ENCODE measurements at places on chromosomes 2 and 18.

- DNase-seq: no peak
Observed at GRCh38 chr2:168137510-168138180, 109.8 kb downstream of the STK39 start.

- no peak for DNase-seq
Observed at GRCh38 chr2:9879455-9880194, 36.4 kb downstream of the TAF1B start.

GRCh38 chr2:157055660-157056199 lies 201.8 kb upstream of the GALNT5 start:
- no peak for DNase-seq

DNA sequence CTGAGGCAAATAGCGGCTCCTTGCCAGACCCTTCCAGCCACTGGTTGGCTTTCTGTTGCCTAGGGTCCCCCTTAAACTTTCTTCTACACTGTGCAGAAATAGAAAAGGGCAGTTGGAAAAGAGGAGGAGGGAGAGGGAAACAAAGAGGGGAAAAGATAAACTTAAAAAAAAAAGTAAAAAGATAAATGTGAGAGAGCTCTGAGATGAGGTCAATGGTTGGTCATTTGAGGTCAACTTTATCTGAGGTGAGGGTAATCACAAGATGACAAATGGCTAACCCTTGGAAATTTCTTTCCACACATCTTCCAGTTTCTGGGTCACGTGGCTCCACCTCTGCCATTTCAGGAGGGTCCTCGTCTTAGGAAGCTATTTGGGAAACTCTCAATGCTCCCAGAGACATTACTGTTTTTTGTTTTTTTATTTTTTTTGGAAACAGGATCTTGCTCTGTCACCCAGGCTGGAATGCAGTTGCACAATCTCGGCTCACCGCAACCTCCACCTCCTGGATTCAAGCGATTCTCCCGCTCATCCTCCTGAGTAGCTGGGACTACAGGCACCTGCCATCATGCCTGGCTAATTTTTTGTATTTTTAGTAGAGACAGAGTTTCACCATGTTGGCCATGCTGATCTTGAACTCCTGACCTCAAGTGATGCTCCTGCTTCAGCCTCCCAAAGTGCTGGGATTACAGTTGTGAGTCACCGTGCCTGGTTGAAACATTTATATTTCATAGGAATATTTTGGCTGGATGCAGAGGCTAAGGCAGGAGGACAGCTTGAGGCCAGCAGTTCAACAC lies 199.9 kb downstream of the TGIF1 start:
- no peak for DNase-seq

- DNase-seq: no peak
Observed at GRCh38 chr2:27710640-27711430, 47.1 kb downstream of the SLC4A1AP start.

- DNase-seq: no peak
Observed at GRCh38 chr2:134692499-134692898, 26.3 kb downstream of the TMEM163 start.

DNA sequence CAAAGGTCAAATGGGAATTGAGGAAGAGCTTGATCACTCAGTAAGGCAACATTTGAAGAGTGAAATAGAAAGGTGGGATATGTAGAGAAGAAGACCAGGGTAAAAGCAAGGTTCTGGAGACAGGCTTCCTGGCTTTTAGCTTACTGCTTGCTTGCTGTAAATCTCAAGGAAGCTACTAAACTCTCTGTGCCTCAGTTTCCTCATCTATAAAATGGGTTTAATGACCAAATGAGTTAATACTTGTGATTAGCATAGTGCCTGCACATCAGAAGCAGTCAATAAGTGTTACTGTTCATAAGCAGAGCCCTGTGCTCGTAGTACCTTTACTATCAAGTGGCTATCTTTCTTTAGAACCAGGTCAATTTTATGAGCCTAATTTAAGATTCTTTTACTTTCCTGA lies 222.2 kb upstream of the ITGA4 start:
- DNase-seq: no peak

Measured in activated CD4-positive, alpha-beta T cell treated with anti-CD3 and anti-CD28 coated beads, Interleukin-2, amount 50 U/mL, for 16 hours (primary cell).